ENCODE measurements at places on chromosomes 5 and 9. TPM values are rescaled to one million over a fixed set of nuclear protein-coding genes. Genes with fewer than 3 reads are reported as not detected.

GRCh38 chr9:122364783-122365150, 6.1 kb upstream of the PTGS1 start:
- H3K27me3 ChIP-seq = peaks cover 1% of the 10 kb centered on the region
- H3K36me3 ChIP-seq = no peaks in the 10 kb centered on the region
- H3K4me1 ChIP-seq = peaks cover 5% of the 10 kb centered on the region
- no peak overlapping the region for H3K4me3 ChIP-seq
- no peak overlapping the region for H3K27ac ChIP-seq

The PTPRD gene
- total RNA-seq = not detected

GRCh38 chr9:18771763-18772162, 261.2 kb downstream of the SAXO1 start:
- H3K4me1 ChIP-seq = no peaks in the 10 kb centered on the region
- no peak overlapping the region for H3K27ac ChIP-seq
- no peak overlapping the region for H3K4me3 ChIP-seq

The SLC6A3 gene
- not detected for total RNA-seq

The ADAMTS6 gene
- total RNA-seq = 2.5 TPM

- H3K4me3 ChIP-seq = no peak overlapping the region
- no peaks in the 10 kb centered on the region for H3K27me3 ChIP-seq
- H3K4me1 ChIP-seq = peaks cover 31% of the 10 kb centered on the region
- H3K36me3 ChIP-seq = no peaks in the 10 kb centered on the region
- no peak for DNase-seq
These were observed 89.5 kb downstream of the TLE4 start for GRCh38 chr9:79661279-79661678.

The MEIKIN gene
- total RNA-seq = not detected

- no peaks in the 10 kb centered on the region for H3K4me1 ChIP-seq
- H3K27ac ChIP-seq = no peak overlapping the region
- DNase-seq = no peak
These were observed 92.2 kb upstream of the TRPM3 start for GRCh38 chr9:71213633-71214032.
